ENCODE measurements at places on chromosomes 1 and 21.

GRCh38 chr1:1073743-1074587 is at the start of gene RNF223:
Gene RNF223 (minus strand): TSS chr1:1074306. CDS start chr1:1072566, 1,740 bp downstream.
- no peak for DNase-seq

- DNase-seq: no peak
Measured at GRCh38 chr21:27683292-27683691, 716.4 kb upstream of the ADAMTS5 start.

DNA sequence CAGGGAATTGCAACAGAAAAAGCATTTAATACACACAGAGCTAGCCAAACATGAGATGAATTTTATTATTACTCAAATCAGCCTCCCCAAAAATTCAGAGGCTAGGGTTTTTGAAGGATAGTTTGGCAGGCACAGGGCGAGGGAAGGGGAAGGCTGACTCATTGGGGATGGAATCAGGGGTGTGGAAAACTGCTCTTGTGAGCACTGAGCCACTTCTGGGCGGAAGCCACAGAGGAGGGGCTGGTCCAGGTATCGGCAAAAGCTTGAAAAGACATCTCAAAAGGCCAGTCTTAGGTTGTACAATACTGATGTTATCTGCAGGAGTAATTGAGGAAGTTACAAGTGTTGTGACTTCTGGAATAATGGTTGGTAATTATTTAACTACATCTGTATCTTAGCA is 109.4 kb downstream of the TLR5 start:
- no peak for DNase-seq

- peak; percentile 53 for DNase-seq
Measured at GRCh38 chr1:48757363-48757762, 19.3 kb downstream of the BEND5 start.

DNA sequence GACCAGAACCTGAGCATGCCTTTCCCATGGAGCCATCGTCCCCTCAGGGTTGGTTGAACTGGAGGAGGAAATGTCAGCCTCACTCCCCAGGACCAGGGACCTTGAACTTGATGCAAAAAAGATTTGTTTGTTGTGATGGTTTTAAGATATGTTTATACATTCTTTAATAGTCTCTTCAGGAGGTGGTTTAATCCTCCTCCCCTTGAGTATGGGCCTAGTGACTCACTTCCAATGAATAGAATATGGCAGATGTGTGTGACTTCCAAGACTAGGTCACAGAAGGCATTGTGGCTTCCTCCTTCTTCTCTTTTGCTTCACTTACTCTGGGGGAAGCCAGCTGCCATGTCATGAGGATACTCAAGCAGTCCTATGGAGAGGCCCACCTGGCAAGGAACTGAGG is 81.7 kb upstream of the WNT4 start:
- DNase-seq: no peak

DNA sequence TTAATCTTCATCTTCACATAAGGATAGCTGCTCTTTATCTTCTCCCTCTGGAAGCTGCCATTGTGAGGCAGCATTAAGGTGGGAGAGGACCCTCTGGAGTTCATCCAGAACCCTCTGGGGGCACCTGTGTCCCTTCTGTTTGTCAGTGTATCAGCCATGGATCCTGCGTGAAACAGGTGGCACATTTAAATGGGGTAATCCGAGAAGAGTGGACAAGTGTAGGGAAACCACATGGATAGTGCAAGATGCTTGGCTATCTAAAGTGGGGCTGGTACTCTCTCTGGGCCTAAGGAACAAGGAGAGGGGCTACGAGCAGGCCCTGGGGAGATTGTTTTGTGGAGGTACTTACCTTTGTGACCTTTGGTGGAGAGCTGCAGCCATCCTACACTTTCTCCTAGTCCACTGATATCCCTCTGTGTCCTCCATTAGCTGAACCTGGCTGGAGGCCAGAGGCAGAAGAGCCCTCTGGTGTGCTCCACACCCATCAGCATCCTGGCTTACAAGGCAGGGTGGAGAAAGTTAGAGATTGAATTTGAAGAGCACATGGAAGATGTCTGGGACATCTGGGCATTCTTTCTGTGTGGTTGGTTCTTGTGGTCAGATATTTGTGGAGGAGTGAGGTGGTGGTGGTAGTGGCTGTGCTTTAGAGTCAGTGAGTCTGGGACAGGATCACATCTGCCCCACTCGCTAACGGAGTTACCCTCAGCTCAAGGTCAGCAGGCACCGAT is 117.7 kb downstream of the FGGY start:
- DNase-seq: no peak

DNA sequence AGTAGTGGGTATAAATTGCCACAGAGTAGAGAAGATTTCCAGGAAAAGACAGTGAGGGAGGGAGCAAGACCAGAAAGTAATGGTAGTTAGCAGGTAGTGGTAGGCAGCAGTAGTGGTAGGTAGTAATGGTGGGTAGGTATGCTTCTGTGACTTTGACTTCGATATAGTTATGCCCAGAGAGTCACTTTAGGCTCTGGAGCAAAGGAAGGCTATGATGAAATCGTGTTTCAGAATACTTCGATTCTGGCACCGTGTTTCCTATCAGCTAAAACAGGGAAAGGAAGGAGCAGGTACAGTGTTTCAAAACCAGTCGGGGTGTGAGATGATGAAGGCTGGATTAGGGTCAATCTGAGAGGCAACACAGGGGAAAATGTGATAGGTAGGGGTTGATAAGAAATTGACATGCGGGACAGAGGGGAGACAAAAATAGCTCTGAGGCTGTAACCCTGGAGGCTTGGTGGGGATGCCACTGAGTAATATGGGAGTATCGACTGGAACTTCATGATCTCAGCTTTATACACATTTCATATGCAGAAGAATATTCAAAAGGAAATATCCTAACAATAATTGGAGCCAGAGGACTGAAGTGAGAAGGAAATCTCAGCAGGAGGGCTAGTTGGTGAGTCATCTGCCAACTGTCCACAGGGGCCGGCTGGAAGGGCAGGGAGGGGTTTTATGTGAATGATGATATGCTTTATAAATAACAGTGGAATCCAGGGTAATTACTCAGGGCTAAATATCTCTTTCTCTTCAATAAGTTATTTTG is 25.2 kb upstream of the TRIM45 start:
- no peak for DNase-seq

DNA sequence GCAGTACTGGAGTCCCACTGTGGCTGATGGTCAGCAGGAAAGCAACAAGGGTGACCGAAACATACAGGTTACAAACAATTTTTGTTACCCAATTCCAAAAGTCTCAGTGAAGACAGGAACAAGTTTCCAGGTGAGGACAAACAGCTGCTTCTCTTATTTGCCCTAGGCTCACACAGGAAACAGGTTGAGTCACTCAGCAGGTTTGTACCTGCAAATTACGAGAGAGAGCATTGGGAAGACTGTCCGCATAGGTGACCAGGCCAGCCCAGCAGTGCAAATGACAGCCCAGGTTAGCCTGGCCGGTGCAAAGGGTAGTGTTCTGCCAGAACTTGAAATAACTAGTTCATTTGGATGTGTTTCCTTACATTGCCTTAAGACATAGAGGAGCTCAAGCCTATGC is 40.0 kb upstream of the DSCAM start:
- DNase-seq: no peak

DNA sequence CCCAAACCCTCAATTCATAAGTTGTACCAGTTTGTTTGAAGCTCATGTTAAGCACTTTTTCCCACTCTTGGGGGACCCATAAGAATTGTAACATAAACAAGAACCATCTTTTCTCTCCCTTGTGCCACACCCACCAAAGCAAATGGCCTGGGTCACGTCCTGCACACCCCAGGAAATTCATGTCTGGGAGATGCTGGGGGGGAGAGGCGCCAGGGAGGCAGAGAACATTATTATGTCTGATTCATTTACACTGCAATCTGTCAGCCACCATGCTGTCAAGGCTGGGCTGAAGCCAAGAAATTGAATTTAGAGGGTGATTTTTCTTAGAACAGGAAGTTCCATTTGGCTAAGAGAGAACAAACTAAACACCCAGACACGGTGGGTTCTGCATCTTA is 37.2 kb upstream of the IPO9 start:
- DNase-seq: no peak

DNA sequence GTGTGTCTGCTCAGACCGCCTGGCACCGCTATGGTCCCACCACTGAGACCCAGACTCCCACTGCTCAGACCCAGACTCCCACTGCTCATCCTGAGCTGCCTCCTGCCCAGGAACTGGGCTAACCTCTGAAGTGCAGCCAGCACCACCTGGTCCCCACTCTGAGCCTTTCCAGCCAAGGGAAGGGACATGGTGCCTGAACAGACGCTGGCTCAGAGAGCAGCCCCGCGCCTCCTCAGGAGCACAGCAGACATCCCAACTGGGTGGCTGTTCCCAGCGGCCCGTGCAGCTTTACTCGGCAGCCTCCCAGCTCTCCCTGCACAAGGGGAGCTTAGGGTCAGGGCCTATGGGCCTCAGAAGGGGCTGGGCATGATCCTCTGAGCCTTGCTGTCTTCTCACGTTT is 27.8 kb upstream of the CNTN2 start:
- DNase-seq: no peak
